Stimulated activated CD4-positive, alpha-beta T cell treated with anti-CD3 and anti-CD28 coated beads, TNF-alpha, amount 100 ng/mL, for 1 hour (primary cell): ENCODE measurements at places on chromosomes 6 and 20.

DNA sequence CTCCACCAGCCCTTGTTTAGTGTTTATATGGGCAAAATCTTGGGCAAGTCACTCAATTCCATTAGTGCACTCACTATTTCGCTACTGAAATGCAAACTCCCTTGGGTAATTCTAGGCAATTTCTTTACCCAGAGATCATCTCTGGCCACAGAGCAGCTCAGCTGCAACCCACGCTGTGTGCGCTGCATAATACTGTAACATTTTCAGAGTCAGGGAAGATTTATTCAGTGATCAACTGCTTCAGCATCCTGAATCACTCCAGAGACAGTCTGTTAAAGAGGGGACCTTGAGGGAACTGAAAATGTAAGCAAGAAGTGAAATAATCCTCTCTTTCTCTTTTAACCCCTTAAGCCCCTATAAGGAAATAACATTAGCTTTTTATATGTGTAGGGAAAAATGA, 189.6 kb upstream of the FBXL4 start:
- no peak for DNase-seq

DNA sequence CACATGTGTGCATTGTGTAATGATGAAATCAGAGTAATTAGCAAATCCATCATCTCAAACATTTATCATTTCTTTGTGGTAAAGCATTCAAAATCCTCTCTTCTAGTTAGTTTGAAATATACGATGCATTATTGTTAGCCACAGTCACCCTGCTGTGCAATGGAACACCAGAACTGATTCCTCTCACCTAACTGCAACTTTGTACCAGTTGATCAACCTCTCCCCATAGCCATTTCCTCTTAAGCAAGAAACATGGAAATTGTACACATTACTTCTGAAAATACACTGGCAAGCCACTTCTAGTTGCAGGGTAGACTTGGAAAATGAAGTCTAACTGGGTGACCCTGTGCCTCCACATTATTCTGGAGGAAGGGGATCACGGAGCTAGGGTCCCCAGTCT, 58.1 kb upstream of the ESR1 start:
- DNase-seq: no peak

- no peak for DNase-seq
These were observed 248.5 kb downstream of the HAO1 start for GRCh38 chr20:7691647-7692269.

DNA sequence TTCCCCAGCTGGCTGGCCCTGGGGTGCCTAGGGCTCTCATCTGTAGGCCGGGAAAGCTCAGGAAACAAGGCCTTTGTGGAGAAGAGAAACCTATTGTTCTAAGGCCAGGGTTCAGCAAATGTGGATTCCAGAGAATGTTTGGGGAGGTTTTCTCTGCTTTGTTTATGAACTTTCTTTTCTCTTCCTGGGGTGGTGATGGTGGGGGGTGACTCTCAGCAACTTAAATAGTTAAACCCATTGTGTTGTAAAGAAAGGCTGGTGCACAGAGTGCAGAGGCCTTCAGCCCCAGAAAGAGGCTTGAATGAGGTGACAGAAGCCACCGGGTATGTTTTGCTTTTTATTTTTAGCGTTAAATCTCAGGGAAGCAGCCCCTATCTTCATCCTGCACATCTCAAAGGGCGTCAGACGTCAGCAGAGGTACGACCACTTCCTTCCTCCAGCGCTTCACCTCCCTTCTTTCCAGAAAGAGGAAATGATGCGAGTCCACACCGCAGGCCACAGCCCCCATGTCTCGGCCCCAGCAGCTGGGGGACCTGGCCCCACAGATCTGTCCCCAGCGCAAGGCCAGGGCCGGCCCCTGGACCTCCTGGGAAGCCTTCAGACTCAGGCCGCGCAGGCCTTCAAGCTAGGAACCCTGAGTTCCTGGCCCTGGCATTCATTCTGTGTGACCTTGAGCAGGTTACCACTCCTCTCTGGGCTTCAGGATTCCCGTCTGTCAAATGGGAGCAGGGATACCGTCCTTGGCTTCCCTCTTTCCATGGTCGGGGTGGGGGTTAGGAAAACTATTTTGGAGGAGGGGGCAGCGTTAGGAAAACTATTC, 605 bp upstream of the PPP1R16B start:
- DNase-seq: peak; percentile 44

DNA sequence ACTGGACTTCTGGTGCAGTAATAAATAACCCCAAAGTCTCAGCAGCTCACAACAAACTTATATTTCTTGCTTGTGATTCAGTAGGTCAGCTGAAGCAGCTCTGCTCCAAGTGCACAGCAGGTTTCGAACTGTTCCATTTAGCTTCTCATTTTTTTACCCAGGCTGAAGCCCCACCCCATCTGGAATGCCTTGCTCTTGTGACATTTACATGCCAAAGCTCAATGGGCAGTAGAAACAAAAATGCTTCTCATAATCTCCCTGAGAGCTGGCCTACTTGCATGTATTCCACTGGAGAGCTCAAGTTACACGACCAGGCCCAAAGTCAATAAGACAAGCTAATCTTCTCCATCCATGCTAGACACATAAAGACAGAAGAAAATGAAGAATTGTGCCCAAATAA, 165.2 kb downstream of the HAO1 start:
- no peak for DNase-seq
